Progenitor cell of endocrine pancreas (in vitro differentiated cells): ENCODE measurements at places on chromosomes 6 and 20. TPM values are rescaled to one million over a fixed set of nuclear protein-coding genes. Genes with fewer than 3 reads are reported as not detected.

NDUFAF5 gene
- total RNA-seq: 39.2 and 41.5 TPM in 2 replicates

- DNase-seq: no peak
Measured at GRCh38 chr20:62873280-62873679, 11.7 kb upstream of the TCFL5 start.

IL17F gene
- not detected in 2 replicates for total RNA-seq

- peak; percentile 70 for DNase-seq
Measured at GRCh38 chr20:63519668-63520503, 679 bp upstream of the PPDPF start.

DNA sequence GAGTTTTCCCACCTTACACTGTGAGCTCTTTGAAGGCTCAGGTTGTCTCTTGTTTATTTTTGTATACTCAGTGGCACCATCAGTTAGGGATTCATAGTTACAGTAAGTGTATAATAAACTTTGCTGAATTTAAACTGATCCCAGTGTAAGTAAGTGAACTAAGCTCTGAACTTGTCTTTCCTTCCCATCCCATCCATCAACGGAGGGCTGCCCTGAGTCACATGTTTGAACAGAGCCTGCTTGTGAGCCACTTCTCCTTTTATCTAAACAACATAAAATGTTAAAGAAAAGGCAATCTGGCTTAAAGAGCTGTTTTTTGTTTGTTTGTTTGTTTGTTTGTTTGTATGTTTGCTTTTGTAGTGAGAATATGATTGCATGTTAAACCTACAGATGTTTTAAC lies 185.7 kb upstream of the MARCKS start:
- DNase-seq: no peak

GRCh38 chr20:12395353-12395752 lies 477.7 kb downstream of the BTBD3 start:
- no peak for DNase-seq

PRDM13 gene
- not detected in 2 replicates for total RNA-seq

DNA sequence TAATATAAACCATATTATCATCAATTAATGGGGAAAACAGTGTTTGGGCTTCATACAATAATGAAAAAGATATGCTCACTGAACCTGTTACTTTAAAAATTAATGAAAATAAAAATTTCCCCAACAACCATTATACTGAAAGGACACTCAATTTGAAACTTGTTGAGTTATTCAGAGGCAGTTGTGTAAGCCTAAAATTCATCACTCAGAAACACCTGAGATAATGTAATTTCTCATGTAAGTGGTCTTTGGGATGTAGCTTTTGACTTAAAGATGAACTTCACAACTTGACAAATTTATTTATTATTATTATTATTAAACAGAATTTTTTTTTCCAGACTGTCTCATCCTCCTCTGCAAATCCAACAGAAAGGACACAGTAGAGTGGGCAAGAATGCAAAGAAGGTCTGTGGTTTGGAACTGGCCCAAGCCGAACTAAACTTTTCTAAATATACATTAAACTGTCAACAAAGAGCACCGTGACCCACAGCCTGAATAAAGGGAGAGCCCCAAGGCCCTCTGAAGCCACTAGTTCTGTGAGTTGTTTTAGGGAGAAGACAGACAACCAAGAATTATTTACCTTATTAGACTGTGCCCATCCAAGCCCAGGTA lies 32.2 kb upstream of the HEY2 start:
- DNase-seq: no peak

- no peak for DNase-seq
Measured at GRCh38 chr6:143555071-143555492, 43.6 kb upstream of the FUCA2 start.

- DNase-seq: no peak
Measured at GRCh38 chr6:86871681-86872080, 65.6 kb upstream of the HTR1E start.

SIRPB1 gene
- total RNA-seq: 0.96 and 1.6 TPM in 2 replicates

- DNase-seq: no peak
Measured at GRCh38 chr20:51310216-51310615, 232.3 kb downstream of the NFATC2 start.

PHACTR3 gene
- total RNA-seq: 1.1 and 1.4 TPM in 2 replicates

SLC25A27 gene
- total RNA-seq: 31.9 TPM in 2 replicates

STX11 gene
- total RNA-seq: not detected in 2 replicates

OXT gene
- not detected in 2 replicates for total RNA-seq

LPA gene
- total RNA-seq: 2.7 and 3.2 TPM in 2 replicates

RIN2 gene
- total RNA-seq: 36.0 and 36.1 TPM in 2 replicates

SLC17A1 gene
- 0.49 TPM in 1 of 2 replicates, not detected in the other for total RNA-seq

- DNase-seq: no peak
Measured at GRCh38 chr20:1820138-1821079, 74.8 kb upstream of the SIRPA start.

DNA sequence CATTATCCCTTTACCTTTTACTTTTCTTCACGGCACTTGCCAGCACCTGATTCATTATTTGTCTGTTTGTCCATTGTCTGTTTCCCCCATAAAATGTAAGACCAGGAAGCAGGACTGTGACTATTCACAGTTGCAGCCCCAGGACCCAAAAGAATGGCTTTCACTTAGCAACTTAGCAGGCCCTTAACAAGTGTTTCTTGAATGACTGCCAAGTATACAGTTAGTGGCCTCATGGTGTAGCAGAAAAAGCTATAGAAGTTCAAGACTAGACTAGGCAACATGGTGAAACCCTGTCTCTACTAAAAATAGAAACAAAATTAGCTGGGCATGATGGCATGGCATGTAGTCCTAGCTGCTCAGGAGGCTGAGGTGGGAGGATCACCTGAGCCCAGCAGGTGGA lies 4.3 kb downstream of the SLC26A8 start:
- no peak for DNase-seq

- DNase-seq: peak; percentile 34
Measured at GRCh38 chr6:25991785-25992412, 29.3 kb downstream of the TRIM38 start.

ASIP gene
- not detected in 2 replicates for total RNA-seq

BCAS1 gene
- 0.81 and 1.00 TPM in 2 replicates for total RNA-seq
